ENCODE measurements at places on chromosomes 13 and 19. TPM values are rescaled to one million over a fixed set of nuclear protein-coding genes. Genes with fewer than 3 reads are reported as not detected.

DNA sequence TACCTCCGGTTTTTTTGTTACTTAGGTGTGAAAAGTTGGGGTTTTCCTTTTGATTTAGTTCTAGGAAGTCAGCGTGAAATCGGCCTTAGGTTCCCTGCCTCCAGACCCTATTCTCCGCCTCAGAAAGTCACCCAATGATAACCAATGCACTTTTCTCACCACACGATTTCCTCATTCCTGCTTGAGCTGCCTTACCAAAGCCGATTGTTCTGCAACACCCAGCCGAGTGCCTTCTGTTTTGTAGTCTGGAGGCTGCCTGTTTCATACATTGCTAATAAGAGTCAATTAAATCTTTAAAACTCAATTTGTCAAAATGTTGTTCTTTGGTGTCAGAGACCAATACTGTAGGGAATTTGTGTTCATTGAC is 39.7 kb downstream of the GJA3 start:
- peak overlapping the region; percentile 68 for H3K4me3 ChIP-seq
- no peaks in the 10 kb centered on the region for H3K27me3 ChIP-seq
- H3K4me1 ChIP-seq = peaks cover 18% of the 10 kb centered on the region
- H3K36me3 ChIP-seq = no peaks in the 10 kb centered on the region

DNA sequence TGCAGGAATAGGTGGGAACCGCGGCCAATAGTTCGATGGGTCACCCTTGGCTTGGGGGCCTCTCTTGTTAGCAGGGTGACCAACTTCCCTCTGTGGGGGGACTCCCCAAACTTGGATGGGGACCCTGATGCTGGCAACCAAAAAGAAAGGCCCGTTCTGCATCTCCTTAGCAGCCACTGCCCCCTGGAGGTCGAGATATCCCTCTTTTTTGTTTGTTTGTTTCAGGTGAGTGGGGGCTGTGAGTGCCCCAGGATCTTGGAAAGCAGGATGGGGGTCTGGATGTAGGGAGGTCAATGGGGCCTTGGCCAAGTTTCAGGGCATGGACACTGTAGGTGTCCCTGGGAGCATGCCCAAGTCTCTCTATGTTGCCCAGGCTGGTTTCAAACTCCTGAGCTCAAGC is 7.7 kb upstream of the CRTC1 start:
- H3K27me3 ChIP-seq = no peaks in the 10 kb centered on the region
- no peak for DNase-seq
- H3K4me3 ChIP-seq = no peak overlapping the region
- H3K27ac ChIP-seq = no peak overlapping the region
- peaks cover 12% of the 10 kb centered on the region for H3K4me1 ChIP-seq
- H3K36me3 ChIP-seq = no peaks in the 10 kb centered on the region

- DNase-seq = no peak
- no peak overlapping the region for H3K27ac ChIP-seq
- H3K4me1 ChIP-seq = no peaks in the 10 kb centered on the region
- H3K4me3 ChIP-seq = no peak overlapping the region
- no peaks in the 10 kb centered on the region for H3K27me3 ChIP-seq
These were observed 8.6 kb upstream of the BCAT2 start for GRCh38 chr19:48819366-48819816.

NKG7 gene
- total RNA-seq = 0.23 TPM
